Muscle of leg (tissue), 16 donors: ENCODE measurements at places on chromosomes 5 and 9. TPM values are rescaled to one million over a fixed set of nuclear protein-coding genes. Genes with fewer than 3 reads are reported as not detected.

Gene FGF1
- total RNA-seq, result 5.5 TPM

Gene SPINK7
- not detected for total RNA-seq

Gene ZCCHC10
- total RNA-seq, result 11.6 TPM

Gene LECT2
- total RNA-seq, result not detected

Gene AGXT2
- 0.04 TPM for total RNA-seq

Gene SPARC
- total RNA-seq, result 4,650 TPM

Gene RBM27
- 14.3 TPM for total RNA-seq

Gene FYB1
- total RNA-seq, result 1.9 TPM

Gene CA9
- 0.49 TPM for total RNA-seq

Gene STC2
- 6.4 TPM for total RNA-seq

Gene CAVIN4
- 182 TPM for total RNA-seq
